Lung microvascular endothelial cell (primary cell): ENCODE measurements at places on chromosomes 1 and 21.

DNA sequence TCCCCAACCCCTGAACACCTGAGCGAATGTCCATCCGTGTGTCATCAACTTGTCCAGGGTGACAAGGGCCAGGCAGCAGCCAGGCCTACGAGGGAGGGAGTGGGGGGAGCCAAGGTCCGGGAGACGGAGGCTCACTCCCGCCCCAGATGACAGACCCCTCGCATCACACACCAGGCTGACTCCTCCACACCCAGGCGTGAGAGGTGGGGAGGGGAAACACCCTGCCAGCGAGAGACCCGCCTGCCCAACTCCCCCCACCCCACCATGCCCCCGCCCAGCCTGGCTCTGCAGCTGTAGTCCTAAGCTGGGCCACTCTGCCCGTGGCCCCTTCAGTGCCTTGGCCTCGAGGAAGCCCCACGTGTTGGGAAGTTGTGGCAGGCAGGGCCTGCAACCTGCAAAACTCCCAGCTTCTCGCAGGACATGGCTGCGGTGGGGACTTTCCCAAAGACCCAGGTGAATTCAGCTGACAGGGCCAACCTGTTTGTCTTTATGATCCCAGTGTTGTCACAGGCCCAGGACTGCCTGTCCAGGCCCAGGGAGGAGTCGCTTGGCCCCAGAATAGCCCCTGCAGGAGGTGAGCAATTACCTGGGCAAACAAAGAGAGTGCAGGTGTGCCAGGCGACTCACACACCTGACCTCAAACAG lies 62.9 kb downstream of the RIPK4 start:
- DNase-seq, result no peak

DNA sequence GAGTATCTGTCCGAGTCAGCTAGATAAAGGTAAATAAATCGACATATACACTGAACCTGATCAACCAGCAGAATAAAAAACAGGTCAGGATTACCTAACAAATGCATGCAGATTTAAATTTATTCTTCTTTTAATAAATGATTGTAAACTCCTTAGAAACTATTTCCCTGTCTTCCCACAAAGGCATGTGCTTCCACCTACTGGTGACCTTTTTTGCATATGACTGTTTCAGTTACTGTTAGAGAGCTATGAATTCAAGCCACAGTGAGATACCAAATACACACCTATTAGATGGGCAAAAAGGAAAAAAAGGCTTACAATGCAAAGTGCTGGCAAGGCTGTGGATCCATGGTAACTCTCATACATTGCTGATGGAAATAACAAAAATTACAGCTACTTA lies 957.4 kb upstream of the NCAM2 start:
- no peak for DNase-seq

DNA sequence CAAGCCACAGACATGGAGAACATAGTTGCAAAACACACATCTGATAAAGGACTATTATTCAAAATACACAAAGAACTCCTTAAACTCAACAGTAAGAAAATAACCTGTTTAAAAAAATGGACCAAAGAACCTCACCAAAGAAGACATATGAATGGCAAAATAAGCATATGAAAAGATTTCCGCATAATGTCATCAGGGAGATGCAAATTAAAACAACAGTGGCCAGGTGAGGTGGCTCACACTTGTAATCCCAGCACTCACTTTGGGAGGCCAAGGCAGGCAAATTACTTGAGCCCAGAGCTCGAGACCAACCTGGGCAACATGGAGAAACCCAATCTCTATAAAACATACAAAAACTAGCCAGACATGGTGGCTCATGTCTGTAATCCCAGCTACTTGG lies 50.4 kb downstream of the PRPF38A start:
- no peak for DNase-seq

DNA sequence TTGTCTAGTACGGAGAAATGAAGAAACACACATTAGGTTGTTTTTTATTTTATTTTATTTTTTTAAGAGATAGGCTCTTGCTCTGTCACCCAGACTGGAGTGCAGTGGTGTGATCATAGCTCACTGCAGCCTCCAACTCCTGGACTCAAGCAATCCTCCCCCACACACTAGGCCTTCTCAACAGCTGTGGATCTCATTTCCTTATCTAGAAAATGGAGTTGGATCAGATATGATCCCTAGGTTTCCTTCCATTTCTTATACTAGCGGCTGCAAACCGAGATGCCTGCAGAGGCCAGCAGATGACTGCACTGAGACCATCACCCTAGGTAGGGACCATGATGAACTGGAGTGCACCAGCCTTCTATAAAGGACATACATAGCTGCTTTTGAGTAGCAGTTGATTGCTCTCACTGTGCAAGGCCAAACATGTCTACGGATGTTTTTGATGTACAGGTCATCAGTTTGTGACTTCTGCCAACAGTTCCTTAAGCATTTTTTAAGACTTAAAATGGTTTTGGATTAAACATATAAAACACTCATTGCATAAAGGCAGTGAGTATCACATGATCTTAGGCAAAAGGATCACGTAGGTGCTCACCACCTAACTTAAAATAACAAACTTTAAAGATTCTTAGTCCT lies 11.4 kb upstream of the KLHL12 start:
- DNase-seq, result no peak

GRCh38 chr21:16181018-16181417 lies 451.2 kb downstream of the USP25 start:
- DNase-seq, result peak; percentile 95

GRCh38 chr21:21624674-21625073 lies 626.5 kb downstream of the NCAM2 start:
- DNase-seq, result no peak

DNA sequence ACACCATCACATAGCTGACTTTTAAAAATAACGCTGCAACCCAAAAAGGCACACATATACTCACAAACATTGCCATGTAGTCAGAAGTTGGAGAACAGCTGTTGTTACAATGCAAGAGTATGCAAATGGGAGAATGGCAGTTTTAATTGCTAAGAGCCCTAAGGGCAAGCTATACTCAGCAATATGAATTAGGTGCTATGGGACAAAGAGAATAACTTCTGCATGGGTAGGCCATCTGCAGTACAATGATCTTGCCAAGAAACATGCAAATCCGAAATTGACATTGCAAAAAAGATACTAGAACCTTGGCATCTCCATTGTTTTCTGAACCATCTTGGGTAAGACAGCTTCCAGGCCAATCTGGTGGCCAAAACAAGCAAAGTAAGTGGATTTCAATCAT lies 697.8 kb downstream of the LRRIQ3 start:
- no peak for DNase-seq

- no peak for DNase-seq
Observed at GRCh38 chr1:57254022-57254421, 169.8 kb downstream of the DAB1 start.

DNA sequence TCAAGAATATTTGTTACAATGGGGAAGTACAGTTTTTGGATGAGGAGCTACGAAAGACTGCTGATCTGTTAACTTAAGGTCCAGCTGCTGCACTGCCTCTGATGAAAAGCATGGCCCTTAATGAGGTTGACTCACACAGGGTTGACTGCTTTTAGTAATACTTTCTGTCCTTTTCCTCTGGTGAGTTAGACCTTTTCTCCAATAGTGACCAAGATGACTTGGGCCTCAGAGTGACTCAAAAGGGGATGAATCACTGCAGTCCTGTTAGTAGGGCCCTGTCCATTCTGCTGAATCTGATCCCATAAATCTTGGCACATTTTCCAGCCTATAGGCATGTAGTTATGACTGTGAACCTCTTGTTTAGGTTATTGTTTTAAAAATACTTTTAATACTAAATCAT lies 2.7 kb downstream of the DISP1 start:
- DNase-seq, result no peak

DNA sequence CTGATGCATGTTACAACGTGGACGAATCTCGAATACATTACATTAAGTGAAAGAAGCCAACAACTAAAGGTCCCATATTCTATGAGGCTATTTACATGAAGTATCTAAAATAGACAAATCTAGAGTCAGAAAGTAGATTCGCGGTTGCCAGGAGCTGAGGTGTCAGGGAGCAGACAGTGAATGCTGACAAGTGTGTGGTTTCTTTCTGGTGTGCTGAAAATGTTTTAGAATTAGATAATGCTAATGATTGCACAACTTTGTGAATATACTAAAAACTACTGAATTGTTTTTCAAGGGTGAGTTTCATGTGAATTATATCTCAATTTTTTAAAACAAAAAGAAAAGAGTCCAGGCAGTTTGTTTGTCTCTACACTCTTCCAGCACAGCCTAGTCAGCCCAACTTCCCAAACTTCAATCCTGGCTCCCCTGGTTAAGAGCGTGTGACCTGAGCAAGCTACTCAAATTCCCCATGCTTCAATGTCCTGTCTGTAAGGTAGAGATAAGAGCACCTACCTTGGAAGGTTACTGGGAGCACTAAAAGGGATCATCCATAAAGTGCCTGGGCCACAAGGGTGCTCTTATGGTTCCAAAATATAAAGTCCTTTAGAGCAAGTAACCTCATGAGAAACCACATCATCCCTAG lies 20.9 kb downstream of the HLCS start:
- DNase-seq, result no peak

GRCh38 chr1:215273838-215274516 lies 191.4 kb downstream of the KCNK2 start:
- DNase-seq, result peak; percentile 85

- no peak for DNase-seq
Observed at GRCh38 chr21:42308914-42309752, 6.1 kb downstream of the TFF3 start.

- no peak for DNase-seq
Observed at GRCh38 chr1:98323906-98324358, 337.6 kb upstream of the SNX7 start.

- no peak for DNase-seq
Observed at GRCh38 chr1:14282707-14283106, 315.8 kb upstream of the KAZN start.

DNA sequence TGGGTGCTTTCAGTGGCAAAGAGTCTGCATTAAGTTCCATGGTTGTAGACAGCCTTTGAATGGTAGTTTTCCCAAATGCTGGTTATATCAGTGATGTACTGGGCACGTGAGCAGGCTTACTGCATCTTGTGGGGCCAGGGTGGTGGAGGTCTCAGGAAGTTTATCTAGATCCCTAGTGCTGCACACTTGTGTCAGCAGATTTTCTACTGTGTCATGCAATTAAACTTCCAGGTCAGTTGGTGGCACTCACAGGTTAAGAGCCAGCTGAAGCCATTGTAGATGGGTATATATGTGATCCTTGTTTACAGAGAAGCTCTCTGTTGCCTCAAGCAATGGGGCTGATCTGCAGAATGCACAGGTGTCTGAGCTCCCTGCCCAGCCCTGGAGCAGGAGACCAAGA lies 33.0 kb downstream of the FOXJ3 start:
- no peak for DNase-seq

DNA sequence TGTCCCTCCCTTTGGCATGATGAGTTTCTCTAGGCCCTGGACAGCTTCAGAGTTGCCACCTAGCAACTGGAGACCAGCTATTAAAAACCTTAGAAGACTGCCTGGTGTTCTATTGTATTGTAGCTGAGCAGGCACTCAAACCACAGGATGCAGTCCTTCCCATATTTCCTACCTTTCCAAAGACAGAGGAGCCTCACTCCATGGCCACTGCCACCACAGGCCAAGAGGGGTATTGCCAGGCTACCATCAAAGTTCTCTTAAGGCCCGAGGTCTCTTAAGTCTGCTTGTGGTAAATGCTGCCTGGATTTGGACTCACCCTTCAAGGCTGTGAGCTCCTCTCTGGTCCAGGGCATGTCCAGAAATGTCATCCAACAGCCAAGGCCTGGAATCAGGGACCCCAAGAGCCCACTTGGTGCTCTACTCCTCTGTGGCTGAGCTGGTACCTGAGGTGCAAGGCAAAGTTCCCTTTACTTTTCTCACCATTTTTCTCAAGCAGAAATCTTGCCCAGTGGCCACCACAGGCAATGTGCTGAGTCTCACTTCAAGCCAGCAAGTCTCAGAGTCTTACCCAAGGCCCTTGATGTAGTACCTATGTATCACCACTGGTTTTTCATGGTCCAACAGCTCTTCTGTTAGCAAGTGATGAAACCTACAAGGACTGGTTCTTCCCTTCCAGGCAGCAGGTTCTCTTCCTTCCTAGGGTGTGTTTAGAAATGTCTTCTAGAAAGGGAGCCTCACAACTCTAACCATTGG lies 269.4 kb downstream of the AMY1C start:
- no peak for DNase-seq

- DNase-seq, result no peak
Observed at GRCh38 chr1:114154146-114154962, 685 bp upstream of the SYT6 start.
